ENCODE measurements at places on chromosomes 2 and 18.

DNA sequence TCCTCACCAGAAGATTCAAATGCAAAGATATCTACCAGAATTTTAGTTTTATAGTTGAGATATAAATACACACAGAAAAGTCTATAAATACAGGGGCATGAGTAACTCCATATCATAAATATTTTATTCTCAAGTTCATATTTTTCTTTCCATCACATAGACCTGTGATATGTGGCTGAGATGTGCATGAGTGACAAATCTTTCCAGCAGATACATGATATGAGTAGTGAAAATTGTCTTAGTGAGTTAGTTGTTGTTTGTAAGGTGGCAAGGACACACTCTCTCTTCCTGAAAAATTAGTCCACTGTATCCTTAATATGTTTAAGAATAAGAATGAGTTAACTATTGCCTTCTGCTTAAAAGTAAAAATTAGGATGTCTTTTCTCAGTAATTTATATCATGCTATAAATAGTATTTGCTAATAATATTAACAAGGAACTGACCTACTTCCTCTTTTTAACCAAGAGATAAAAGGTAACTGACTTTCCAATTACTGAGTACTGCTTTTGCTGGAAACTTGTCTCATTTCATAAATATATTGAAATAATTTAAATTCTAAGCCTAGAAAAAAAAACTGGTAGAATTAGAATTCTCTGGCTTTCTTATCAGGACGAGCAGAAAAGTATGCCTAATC, 85.2 kb upstream of the SESTD1 start:
- no peak for DNase-seq

- DNase-seq, result no peak
Measured at GRCh38 chr18:36572135-36572856, 256.5 kb downstream of the TPGS2 start.

DNA sequence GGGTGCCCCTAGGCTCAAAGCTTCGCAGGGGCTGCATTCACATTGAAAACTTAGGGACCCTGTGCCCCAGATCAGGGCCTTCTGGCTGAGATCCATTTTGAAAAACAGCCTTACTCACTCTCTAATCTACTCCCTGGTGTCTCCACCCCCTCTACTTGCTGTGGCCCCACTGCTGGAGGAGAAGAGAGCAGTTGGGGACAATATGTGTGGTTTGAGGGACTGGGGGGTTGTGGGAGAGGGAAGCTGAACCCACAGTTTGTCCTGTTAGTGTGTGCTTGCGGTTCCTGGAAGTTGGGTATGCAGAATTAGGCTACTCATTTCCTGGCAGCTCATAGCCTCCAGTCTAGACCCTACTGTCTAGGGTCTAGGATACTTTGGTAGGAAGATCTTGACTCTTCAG, 211.4 kb downstream of the PRKCE start:
- DNase-seq, result no peak

- DNase-seq, result no peak
Measured at GRCh38 chr2:152432206-152432653, 97.3 kb downstream of the FMNL2 start.

GRCh38 chr2:227466887-227467600, 4.9 kb upstream of the AGFG1 start:
- DNase-seq, result no peak

DNA sequence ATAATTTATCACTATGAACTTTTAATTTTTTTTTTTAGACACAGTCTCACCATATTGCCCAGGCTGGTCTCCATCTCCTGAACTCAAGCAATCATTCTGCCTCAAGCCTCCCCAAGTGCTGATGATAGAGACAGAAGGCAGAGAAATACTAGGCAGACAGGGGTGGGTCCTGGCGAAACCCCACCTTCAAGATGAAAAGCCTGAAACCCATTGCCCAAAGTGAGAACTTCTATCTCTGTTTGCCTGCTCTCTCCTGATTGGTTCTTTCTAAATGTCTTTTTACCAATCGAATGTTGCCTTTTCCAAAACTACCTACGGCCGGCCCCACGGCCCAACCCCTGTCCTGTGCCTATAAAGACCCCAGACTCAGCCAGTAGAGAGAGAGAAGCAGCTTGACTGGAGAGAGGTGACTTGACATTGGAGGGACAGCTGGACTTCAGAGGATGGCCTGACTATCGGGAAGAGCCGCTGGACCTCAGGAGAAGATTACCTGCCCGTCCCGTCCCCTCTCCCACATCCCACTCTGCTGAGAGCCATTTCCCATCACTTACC, 21.9 kb downstream of the PRKD3 start:
- no peak for DNase-seq

- no peak for DNase-seq
Measured at GRCh38 chr2:85156619-85157018, 23.4 kb downstream of the TCF7L1 start.

GRCh38 chr2:217433522-217433921, 569.3 kb downstream of the TNS1 start:
- DNase-seq, result no peak

GRCh38 chr2:70978341-70979179, at the start of gene ANKRD53:
TSS of gene ANKRD53 (plus strand) at chr2:70978630. CDS start at chr2:70978646, 16 bp downstream.
- DNase-seq, result no peak

DNA sequence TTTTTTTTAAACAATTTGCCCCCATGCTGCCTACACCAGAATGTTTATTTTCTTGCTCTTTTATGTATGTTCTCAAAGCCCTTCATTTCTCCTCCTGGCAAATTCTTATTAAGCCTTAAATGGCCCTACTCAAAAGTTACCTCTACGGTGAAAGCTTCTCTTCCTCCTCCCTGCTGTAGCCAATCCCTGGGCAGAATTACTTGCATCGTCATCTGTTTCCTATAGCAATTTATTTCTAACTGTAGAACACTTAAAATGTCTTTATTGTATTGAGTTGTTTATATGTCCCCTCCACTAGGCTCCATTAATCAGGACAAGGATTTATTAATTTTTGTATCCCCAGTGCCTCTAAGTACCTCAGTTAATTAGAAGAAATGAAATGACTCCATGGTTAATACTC, 2.5 kb upstream of the RAD51AP2 start:
- no peak for DNase-seq

GRCh38 chr2:166775176-166775575, 113.1 kb upstream of the XIRP2 start:
- DNase-seq, result no peak

GRCh38 chr2:159808032-159808425, 10.0 kb upstream of the CD302 start:
- DNase-seq, result no peak

GRCh38 chr2:125553768-125554167, 1102.2 kb upstream of the GYPC start:
- DNase-seq, result no peak

DNA sequence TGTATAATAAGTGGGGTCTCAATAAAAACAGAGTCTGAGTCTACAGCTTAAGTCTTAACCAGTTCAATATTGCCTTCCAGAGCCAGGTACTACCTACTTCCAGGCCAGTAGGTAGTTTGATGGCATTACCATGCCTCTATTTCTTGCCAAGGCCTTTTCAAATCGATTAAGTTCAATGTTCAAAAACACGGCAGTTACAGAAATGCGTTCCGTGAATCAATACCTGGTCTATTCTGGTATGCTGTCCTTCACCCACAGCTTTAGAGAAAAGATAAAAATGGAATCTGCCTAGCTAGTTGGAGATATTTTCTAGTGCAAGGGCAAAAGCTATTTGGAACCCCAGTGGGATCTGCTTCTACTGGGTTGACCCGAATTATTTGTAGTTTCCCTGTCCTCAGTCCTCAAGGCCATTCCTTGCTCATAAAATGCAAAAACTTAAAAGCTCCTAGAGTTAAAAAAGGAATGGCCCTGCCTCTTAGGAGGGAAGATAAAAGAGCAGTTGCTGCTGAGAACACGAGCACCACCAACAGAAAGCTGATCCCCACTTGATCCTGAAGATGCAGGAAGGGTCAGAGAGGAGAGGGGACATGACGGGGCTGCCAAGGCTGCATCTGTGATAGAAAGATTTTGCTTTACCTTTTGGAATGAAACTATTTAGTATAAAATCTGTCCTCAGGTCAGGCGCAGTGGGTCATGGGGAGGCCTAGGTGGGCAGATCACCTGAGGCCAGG, 109.6 kb upstream of the SCG2 start:
- DNase-seq, result no peak

DNA sequence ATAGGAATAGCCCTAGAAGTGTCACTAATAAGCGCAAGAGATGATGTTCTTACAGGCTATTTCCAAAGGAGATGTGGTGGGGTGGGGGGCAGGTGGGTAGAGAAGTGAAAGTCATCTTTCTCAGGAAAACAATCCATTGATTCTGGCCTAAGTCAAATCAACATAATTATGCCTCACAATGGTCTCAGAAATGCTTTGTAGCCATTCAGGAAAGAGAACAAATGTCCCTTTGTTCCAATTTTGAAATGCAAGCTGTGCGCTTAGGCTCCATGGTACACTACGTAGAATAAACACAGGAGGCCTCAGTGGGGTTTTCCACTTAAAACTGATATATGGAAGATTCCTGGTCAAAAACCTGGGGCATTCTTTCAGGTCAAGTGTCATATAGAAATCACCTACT, 529.9 kb upstream of the KLHL29 start:
- DNase-seq, result no peak

GRCh38 chr18:3330622-3331021, 68.7 kb downstream of the MYL12B start:
- DNase-seq, result no peak

DNA sequence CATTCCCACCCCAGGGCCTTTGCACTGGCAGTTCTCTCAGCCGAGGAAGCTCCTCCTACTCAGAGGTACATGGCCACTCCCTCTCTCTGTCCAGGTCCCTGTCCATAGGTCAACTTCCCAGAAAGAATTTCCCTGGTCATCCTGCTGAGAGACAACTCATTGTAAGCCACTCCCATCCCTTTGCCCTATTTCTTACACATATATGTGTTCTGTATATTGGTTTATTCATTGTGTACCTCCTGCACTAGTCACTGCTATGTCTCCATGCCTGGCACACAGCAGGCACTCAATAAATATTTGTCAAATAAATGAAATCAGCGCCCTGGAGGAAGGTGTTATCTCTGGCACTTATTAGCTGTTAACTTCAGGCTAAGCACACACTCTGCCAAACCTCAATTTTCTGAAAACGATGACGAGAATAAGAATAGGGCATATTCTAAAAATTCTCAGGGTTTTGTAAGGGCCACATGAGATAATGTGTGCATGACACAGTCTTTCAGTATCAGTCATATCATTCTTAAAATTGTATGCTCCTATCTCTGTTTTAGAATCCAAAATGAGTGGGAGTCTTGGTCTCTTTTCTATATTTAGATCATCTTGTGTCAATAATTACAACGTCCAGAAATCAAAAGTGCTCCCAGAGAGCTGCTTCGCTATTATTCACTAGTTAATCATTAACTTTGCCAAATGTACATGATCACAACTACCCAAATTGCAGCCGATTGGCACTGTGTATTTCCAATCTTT, 198.0 kb downstream of the ALK start:
- no peak for DNase-seq

GRCh38 chr2:207632575-207633493, 7.6 kb upstream of the METTL21A start:
- DNase-seq, result no peak

DNA sequence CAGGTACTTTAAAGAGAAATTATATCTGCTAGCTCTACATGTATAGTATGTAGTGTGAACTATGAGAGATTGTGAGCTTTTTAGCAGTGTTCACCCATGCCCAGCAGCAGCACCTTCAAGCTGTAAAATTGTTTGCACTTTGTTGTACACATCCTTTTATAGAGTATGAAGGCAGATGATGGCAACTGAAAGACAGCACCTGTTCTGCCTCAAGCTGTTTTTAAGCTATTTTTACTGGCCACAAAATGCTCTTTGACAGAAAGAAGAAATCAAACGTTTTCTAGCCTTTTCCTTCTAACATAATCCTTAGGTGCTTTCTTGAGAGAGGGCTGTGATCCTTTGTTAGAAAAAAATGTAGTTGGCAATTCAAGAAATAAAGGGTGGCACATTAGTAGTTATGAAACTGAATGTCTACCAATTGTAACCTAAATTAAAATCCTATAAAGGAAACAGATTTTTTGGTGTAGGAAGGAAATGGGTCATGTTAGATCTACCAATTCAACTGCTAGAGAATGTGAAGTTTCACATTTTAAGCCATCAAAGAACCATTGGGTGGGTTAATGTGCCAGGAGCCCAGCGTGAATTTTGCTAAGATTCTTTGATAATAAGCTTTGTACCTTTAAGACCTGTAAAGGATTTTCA, 59.5 kb downstream of the R3HDM1 start:
- no peak for DNase-seq

DNA sequence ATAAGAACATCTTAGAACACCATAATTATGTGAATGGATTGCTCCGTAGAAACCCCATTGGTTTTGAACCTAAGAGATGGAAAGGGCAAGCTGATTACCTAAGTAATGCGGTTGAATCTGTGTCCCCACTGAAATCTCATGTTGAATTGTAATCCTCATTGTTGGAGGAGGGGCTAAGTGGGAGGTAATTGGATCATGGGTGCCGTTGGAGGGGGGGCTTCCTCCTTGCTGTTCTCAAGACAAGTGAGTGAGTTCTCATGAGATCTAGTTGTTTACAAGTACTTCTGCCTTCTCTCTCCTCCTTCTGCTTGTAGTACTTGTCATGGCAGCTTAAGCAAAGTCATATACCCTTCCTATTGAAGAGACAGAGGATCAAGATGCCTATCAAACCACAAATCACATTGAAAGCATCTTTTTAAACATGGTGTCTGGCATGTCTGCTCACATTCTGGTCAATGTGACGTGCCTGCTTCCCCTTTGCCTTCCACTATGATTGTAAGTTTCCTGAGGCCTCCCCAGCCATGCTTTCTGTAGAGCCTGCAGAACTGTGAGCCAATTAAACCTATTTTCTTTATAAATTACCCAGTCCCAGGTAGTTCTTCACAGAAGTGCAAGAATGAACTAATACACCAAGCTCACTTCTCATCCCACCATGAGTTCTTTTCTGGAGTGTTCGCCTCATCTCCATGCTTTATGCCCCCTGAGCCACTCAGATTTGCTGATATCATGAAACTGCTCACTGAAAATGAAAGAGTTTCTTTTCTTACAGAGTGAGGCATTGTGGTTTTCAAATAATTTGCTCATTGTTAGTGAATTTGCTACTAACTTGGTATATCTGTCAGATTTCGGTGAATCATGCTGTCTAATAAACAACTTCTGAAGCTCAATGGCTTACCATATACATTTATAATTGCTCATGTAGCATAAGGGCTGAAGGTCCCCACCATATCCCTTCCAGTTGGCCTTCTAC, 23.6 kb downstream of the KCNE4 start:
- DNase-seq, result no peak

DNA sequence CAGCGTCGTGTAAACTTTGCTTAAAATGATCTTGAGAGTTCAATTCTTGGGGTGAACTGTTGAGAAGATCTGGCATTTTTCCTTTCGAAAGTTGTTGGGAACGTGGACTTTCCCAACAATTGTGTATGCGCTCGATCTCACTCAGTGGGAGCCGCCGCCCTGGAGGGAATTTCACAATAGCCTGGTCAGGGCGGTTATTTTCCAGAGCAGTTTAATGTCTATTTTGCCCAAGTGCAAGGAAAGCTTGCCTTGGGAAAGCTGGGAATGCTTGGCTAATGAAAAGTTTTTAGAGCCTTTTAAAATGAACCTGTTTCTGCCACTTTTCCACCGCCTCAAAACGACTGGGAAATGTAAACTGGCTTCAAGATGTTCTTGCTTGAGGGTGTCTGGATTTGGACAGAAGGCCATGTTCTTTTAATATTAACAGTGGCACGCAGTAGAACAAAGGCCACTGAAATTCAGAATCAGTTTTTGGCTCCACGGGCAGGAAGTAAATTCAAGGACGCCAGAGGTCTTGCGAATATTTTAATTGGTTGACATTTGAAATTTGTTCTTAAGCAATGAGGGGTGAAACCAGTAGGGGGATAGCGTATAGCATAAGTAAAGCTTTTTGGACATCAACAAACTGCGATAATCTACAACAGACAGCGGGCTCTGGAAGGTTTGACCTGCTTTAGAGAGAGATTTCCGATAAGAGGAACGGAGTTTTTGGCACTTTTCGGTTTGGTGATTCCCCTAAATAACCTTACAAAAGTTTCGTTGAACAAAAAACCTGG, 1.2 kb downstream of the CFLAR start:
- no peak for DNase-seq
